ENCODE measurements at places on chromosomes 2 and 18.

DNA sequence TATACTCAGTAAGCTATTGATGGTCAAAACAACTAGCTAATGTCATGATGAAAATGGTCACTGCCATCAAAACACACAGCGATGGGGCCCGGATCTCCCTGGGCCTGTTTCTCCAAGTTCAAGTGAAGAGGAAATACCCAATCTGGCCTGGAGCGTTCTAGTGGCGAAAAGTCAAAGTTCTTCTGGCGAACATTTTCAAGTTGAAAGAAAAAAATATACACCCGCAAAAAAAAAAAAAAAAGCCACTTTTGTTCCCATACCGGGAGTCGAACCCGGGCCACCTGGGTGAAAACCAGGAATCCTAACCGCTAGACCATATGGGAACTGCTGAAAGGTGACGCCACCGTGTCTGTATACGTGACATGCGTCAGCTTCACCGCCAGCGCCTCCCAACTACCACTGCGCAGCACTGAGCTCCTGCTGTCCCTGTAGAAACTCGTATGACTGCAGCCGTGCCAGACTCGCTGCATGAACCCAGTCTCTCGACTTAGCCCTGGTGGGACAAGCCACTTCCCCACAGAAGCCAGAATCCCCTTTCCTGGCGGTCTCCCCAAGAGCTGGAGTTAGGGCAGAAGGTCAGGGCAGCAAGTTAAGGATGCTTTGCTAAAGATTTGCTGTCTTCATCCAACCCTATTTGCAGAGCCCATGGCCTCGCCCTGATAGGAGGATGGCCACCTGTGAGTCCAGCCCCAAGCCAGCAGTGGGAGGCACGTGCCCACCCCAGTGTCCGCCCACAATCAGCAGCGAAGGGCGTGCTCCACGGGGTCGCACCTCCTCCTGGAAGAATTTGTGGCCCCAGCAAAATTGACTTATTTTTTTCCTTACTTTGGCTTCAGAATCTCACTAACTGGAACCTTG is 5.6 kb upstream of the IMP4 start:
- DNase-seq = peak; percentile 86

DNA sequence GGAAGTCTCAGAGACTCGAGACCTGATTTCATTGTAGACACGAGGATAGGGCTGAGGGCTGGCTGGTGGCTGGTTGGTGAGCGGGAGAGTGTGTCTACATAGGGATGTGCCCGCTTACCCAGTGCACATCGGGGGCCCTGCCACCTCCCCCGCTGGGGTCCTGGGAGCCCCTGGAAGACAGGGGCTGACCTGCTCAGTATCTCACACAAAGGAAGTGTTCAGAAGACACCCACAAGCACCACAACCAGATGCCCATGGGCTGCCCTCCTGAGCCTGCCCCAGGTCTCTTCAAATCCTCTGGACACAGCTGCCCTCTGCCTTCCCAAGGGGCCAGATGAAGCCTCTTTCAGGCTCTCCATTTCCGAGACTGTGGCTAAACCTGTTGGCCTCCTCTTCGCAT is 43.1 kb downstream of the MYCN start:
- DNase-seq = no peak

DNA sequence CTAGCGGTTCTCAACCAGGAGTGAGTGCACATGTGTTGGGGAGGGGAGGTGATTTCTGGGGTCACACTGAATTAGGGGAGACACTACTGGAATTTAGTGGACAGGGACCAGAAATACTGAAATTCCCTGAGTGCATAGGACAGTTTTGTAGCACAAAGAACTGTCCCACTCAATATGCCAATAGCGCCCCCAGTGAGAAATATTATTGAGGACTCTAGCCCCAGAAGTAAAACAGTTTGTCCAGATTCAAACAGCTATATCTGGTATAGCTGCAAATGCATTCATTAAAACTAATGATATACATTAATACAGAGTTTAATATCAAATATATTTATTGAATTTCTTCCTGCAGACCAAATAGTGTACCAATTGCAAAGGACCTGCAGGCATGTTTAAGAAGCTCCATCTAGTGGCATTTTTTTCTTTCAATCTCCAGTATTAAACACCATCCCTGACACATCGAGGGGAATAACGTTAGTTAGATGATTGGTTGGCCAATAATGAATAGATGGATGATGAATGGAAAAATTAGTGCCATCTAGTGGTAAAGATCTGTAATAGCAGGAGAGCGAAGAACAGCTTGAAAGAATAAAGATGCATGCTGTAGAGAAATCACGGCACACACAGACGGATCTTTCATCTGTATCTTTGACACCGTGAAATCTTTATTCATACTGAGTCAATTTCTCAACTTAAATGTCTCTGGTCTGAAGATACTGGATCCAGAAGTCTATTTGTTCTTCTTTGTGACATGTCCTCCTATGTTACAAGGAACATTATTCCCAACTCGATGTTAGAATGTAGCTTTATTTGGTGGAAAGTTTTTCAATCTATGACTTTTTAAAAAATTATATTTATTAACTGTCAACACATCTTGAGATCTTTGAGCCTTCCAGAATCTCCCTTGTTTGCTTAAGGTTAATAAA is 62.5 kb downstream of the DHRS9 start:
- peak; percentile 45 for DNase-seq

- DNase-seq = no peak
Observed at GRCh38 chr2:148658807-148659722, 14.5 kb downstream of the EPC2 start.

- no peak for DNase-seq
Observed at GRCh38 chr2:14631406-14632040, 994 bp upstream of the LRATD1 start.

DNA sequence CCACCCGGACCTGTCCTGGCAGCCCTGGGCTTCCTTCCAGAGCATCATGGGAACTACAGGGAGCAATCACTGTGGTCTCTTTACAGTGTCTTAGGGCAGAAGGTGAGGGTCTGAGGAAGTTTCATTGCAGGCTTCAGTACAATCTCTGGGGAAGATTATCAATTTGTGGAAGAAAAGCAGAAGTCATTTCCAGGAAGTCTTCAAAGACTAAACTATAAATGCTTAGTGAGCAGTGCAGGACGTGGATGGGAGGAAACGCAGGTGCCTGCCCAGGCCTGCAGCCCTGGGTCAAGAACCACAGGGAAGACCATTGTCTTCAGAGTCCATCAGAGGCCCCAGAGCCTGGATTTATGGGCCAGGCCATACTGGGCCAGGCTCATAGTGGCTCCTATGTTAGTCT is 54.3 kb downstream of the INO80C start:
- DNase-seq = no peak

- DNase-seq = no peak
Observed at GRCh38 chr2:239298116-239298804, 102.6 kb downstream of the HDAC4 start.

- DNase-seq = no peak
Observed at GRCh38 chr2:189124175-189124574, 55.4 kb downstream of the COL5A2 start.

GRCh38 chr2:224969095-224969494 is 73.2 kb downstream of the DOCK10 start:
- no peak for DNase-seq

GRCh38 chr2:108630567-108631405 is 88.5 kb upstream of the RANBP2 start:
- no peak for DNase-seq

GRCh38 chr2:195823206-195823605 is 166.2 kb downstream of the SLC39A10 start:
- no peak for DNase-seq

GRCh38 chr2:32363597-32363996 is 6.8 kb downstream of the BIRC6 start:
- no peak for DNase-seq

DNA sequence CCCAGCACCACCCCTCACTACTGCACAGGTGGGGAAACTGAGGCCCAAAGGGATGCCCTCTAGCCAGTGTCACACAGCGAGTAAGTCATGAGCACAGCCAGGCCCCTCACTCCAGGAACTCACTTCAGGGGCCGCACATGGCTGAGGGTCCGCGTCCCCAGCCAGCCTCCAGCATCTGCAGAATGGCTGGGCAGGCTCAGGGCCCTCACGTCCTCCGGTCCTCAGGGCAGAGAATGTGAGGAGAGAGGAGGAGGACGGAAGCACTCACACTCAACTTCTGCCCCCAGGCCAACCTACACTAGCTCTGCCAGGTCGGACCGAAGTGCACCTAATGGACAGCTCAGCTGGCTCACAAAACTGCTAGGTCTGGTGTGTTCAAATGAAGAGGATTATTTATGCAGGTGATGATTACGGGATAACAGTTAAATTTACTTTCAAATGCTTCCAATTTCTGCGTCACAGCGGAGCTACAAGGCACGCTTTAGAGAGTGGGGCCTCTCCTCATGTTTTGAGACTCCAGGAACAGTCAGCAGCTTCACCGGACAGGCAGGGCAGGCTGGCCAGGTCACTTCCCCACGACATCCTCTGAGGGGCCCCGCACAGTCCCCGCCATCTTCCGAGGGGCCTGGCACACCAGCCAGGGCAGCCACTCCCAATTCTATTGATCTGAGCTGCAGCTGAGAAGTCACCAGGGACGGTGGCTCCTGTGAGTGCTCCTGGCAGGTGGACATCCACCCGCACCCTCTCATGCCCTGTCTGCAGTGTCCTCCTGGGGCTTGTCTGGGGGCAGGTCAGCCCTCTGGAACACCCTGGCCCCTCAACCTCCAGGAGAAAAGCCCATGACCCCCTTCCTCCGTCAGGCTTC is 26.5 kb downstream of the KIF1A start:
- no peak for DNase-seq

DNA sequence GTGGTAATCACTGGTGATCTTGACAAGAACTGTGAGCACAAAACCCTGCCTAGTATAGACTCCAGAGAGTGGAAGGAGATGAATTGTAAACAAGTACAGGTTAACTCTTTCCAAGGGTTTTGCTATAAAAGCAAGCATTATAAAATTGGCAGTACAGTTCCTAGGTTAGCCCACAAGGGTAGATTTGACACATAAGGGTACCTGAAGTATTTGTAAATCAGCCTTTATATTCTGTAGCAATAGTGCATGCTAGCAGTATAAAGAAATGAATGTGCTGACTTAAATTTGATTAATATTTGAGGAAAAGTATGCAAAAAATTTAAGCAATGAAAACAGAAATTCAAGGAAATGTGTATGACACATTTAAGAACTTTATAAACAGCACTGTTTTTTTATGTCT is 42.4 kb downstream of the SP3 start:
- DNase-seq = no peak

All from D341Med (cell line).